HCEC 1CT (cell line): ENCODE measurements at places on chromosomes 12 and 14.

GRCh38 chr14:32201816-32202490, at the start of gene RNU6-7:
Gene RNU6-7, plus strand, starts transcription at chr14:32202045.
- DNase-seq = no peak

- peak; percentile 62 for DNase-seq
These were observed 896 bp downstream of the EIF5 start for GRCh38 chr14:103334644-103335622.

- no peak for DNase-seq
These were observed 8.6 kb downstream of the AK7 start for GRCh38 chr14:96400495-96400894.

DNA sequence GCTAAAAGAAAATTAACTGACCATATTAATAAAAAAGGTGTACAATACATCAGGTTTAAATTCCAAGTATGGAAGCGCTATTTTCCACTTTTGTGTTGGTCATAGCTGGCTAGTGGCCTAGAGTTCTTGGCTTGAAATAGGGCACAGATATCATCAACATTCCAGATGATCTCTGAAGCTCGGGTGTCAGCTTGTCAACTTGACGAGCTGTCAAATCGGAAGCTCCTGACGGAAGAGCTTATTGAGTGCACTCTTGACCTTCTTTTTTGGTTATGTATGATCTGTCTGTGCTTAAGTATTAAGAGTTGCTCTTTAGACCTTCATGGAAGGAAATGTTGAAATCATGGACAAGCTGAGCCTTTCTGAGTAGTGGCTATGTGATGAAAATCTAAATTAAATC, 177.9 kb downstream of the APAF1 start:
- no peak for DNase-seq

- no peak for DNase-seq
These were observed 249.3 kb downstream of the FUT8 start for GRCh38 chr14:65661865-65662264.

DNA sequence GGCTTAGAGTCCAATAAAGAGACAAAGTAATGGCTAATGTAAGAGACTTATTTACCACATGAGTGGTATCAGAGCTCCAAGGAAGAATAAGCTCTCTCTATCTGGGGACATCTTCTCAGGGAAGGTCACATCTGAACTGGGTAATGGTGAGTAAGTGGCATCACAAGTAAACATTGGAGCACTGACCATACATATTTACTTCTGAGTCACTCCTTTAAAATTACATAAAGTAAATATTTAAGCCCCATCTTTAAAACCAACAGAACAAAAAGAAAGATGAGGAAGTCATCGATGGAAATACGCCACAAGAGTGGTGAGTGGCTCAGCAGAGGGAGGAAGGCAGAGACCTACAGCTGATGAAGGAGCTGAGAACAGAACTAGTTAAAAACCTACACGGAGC, 159.9 kb downstream of the DUSP6 start:
- peak; percentile 87 for DNase-seq

- no peak for DNase-seq
These were observed 243.1 kb downstream of the BCAT1 start for GRCh38 chr12:24705741-24706358.

DNA sequence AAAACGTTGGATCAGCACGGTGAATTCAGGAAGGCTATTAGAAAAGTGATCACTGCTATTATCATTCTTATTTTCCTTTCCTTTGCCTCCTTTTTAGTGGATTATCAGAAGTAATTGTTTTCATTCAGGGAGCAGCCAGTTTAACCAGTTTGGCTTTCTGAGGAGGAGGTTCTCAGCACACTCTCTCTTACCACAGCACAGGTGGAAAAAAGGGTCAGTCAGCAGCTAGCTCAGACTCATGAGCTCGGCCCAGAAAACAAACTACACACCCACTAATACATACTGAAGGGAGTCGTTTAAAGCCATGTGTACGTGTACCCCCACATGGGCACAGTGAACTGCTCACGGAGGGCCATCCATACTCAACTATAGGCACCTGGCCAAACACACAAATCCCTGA, 23.2 kb upstream of the MAGOHB start:
- DNase-seq = no peak

DNA sequence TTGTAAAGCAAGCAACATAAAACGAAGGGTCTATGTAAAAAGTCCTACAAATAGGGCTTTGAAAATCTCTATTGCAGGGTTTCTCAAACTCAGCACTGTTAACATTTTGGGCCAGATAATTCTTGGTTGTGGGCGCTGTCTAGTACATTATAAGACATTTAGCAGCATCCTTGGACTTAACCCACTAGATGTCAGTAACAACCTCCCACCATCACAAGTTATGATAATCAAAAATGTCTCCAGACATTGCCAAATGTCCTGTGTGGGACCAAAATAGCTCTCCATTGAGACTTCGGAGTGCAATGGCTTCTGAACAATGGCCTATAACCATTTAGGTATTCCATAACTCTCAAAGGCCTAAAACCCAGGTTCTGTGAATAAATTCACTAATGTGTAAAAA, 22.9 kb upstream of the DHRS7 start:
- peak; percentile 22 for DNase-seq

DNA sequence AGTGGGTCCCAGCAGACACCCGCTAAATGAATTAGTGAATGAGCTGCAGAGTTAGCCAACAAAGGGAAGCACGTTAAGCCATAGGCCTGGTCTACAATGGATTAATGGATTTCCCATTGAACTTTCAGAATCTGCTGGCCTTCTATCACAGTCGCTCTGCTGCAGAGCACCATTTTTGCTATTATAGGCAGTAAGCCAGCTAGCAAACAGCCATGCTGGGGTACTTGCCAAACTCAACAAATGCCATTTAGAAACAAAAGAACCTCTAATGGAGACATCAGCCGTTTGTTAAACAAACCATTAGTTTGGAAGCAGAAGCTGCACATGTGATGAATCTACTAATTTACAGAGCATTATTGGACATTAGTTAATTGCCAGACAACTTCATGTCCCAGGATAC, 181.1 kb upstream of the STXBP6 start:
- no peak for DNase-seq
